Stimulated activated CD4-positive, alpha-beta T cell treated with anti-CD3 and anti-CD28 coated beads, TNF-alpha, amount 100 ng/mL, for 4 hours (primary cell): ENCODE measurements at places on chromosomes 5 and 9.

DNA sequence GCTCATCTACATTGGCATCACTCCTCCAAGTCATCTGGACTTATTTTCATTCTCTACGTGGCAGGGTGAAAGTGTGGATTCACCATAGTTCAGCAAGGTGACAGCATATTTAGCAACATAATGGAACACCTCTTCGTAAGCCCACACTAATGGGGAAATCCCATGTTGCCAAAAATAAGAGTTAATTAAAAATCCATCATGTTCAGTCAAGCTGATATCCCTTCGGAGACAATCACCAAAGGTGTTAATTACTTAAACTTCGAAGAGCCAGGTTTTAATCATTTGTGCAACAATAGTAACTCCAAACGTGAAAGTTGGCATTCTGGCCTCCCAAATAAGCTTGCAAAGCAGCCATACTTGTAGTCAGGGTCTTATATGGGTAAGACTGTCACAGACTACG is 242.9 kb downstream of the NSG2 start:
- no peak for DNase-seq

DNA sequence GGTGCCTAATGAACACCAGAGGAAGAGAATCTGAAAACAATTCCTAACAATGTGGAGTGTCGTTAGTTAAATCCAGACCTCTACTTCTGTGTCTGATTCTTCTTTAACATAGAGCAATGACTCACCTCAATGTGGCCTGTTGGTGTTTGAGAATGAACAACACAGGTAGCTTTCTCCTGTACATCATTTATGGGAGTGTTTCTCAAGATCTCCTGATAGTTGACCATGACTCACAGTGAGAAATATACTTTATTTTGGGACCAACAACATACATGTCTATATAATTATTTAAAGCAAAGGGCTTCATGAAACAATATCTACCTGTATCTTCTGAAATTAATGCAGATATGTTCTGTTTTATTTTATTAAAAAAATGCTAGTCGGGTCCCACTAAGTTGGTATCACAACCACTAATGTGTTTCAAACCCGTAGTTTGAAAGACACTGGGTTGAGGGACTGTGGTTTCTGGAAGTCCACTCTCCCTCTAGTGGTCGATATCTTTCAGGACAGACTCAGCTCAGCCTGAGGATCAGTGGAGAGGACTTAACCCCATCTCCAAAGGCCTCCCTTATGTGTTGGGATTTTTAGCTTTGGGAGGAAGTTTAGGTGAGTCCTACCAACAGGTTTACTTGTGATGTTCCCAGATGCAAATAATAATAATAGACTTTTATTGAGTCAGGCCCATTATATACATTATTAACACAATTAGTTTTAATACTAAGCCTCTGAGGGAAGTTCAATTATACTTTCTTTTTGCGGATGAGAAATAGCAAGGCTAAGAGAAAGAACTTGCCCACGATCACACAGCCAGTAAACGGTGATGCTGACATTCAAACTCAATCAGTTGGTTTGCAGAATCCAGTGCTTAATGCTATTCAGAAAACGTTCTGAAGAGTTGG is 70.0 kb upstream of the KLF9 start:
- DNase-seq: no peak

DNA sequence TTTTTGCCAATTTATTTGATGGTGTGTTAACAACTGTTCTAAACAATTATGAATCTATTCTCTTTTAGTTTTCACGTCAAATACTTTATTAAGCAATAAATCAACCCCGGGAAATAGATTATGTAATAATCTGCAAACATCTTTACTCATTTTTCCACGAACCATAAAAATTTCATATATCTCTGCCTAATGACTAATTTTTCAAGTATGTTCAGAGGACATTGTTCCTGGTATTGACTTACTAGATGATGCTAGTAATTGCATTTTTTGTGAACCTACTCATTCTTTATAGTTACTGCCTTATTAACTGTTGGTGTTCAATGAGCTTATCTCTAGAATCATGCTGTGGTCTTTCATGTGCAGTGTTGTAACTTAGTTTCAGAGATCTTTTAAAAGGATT is 41.0 kb upstream of the FBN2 start:
- no peak for DNase-seq

DNA sequence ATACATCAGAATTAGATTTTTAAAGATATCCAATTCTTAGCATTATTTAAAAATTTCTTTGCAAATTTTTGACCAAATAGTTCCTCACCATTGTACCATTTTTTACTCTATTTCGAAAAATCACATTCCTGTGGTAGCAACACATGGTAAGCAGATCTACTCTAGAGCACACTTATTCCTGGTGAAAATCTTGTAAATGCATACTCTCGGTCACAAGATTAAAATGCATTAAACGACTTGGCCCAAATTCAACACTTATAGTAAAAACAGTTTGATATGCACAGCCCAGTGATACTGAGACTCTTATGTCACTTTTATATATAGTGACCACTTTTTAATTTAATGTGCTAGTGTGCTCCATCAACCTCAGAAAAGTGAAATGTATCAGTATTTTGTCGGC is 208.8 kb upstream of the TARS1 start:
- DNase-seq: no peak

GRCh38 chr5:159017786-159018185 is 81.9 kb downstream of the EBF1 start:
- DNase-seq: no peak

DNA sequence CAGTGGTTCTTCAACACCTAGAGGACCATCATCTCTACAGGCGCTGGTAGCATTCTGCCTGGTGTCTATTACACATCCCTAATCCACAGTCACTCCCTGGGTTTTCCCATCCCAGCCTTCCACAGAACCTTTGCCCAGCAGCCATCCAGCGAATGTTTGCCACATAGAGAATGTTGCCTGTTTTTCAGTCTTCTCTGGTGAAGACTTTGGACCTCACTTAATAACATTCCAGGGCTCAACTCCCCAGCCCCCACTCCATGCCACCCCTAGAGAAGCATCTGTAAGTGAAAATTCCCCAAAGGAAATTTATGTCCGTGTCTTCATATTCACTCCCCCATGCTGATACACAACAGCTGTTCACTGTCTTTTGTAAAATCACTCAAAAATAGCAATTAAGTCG is 249.6 kb downstream of the AOPEP start:
- DNase-seq: no peak

- no peak for DNase-seq
Measured at GRCh38 chr9:121876255-121876654, 216.9 kb downstream of the TTLL11 start.

- DNase-seq: no peak
Measured at GRCh38 chr5:13921578-13921977, 22.9 kb downstream of the DNAH5 start.

DNA sequence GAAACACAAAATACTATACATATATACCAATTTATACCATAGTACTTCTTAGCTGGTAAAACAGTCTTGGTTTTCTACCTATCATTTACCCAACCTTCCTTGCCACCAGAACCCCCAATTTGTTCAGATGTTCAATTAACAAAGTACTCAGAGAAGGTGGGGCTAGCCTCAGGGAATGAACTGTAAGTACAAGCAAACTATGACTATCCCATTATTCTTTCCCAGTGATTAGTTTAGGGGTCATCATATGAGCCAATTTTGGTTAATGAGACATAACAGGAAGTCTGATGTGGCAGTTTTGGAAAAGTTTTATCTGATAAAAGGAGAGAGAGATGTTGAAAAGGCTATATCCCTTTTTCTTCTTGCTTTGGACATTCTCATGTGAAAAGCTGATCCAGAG is 125.8 kb downstream of the DTWD2 start:
- DNase-seq: no peak

DNA sequence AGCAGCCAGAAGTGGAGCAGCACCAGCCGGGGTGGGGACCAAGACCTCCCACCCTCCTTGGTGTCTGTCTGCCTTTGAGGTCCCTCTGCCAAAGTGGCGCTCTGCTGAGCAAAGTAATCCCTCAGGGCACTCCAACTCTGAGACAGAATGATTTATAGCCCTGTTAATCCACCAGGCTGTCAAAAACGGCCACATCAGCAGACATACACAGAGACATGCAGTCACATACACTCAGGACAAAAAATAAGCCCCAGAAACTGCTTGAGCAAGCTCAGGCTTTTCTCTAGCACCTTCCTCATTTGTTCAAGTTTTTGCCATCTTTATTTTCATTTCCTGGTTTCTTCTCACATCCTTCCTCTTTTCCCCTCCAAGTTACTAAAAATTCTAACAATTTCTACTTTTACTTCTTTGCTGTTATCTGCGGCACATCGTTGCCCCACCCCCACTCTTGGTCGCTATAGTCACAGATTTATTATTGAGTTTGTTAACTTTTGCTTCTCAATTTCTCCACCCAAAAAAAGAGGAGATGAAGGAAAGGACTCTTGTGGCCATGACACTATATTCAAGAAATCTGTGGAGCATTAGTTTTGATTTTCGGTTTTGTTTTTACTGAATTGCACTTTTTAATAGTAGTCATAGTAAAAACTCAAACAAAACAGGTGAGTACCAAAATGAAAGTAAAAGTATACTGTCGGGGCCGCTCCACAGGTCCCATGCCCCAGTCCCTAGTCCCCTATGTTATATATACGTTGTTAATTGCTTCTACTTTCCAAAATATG is 17.4 kb upstream of the ADRB2 start:
- no peak for DNase-seq

DNA sequence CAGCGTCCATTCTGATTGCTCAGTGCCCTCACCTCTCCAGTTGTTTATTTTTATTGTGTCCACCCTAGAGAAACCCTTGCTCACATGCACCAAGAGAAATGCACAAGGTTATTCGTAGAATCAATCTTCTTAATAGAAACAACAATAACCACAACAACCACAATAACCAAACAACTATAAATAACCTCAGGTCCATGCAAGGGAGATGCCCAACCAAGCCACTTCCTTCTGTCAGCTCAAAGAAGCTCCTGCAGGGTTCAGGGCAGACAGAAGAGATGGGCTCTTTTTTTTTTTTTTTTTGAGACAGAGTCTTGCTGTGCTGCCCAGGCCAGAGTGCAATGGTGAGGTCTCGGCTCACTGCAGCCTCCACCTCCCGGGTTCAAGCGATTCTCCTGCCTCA is 14.9 kb upstream of the TCOF1 start:
- no peak for DNase-seq

GRCh38 chr9:133184971-133185370 is 21.3 kb upstream of the GBGT1 start:
- DNase-seq: no peak

- DNase-seq: no peak
Measured at GRCh38 chr5:174188295-174188694, 142.8 kb downstream of the NSG2 start.

- DNase-seq: no peak
Measured at GRCh38 chr5:78972654-78973428, 12.3 kb downstream of the ARSB start.

- DNase-seq: no peak
Measured at GRCh38 chr5:150144246-150144801, 11.3 kb downstream of the PDGFRB start.

DNA sequence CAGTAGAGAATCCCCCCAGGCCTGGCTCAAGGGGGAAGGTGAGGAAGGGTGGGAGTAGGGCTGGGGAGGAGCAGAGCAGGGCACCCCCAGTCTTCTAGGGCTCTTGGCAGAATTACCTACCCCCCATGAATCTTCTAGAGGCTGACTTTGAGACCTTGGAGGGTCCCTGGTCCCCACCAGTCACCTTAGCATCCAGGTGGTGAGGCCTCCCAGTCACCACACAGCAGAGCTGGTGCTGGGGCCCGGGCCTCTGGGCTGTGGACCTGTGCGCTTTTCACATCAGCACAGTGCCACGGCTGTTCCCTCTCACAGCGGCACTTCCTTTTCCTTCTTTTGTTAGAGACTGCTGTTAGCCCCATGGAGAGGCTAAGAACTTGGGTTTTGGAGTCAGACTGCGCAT is 148.6 kb upstream of the PITX1 start:
- DNase-seq: no peak

DNA sequence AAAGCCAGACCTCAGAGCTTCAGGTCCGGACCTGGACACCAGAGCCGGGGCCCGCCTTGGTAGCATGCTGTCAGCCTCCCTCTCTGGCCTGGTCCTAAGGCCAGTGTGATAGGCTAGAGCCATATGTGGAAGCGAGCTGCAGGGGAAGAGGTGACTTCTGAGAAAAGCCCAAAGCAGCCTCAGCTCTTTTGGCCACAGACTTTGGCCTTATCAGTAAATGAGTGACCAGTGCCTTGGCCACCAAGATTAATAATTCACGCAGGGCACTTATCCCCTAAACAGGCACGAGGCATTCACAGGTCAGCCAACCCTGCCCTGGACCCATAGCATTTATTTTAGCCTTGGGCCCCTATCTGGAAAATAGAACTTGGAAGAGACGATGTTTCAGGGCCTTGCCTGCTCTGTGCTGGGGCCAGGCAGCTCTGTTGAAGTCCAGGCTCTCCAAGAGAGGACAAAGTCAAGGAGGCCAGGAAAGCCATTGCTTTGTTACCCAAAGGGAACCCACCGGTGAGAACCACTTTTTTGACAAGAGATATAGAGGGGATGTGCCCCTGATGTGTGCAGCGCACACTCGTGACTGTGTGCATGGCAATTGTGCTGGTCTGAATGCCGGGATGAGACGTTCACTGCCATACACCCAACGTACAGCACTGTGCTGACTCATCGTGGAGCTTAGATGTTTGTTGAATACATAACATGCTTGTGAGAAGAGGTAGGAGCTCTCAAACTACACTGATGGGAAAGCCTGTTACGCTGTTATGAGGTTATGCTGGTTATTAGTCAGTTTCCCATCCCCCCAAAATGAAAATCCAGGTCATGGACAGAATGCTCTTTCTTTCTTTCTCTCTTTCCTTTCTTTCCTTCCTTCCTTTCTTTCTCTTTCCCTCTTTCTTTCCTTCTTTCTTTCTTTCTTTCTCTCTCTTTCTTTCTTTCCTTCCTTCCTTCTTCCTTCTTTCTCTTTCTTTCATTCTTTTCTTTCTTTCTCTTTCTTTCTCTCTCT is 5.0 kb upstream of the SLC34A1 start:
- no peak for DNase-seq

DNA sequence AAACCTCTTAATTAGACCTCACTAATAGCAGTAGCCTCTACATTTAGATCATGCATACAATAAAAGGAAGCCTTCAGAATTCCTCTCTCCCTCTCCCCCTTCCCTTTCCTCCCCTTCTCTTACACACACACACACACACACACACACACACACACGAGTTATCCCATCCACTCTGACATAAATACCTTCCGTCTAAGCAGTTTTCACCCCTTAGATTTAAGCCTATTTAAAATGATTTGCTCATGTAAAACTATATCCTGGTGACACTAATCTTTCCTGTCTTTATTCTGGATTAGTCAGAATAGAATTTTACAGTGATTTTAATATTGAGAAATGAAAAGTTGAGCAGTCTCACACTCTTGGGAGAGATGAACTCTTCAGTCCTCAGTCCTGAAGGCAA is 35.0 kb downstream of the PRELID2 start:
- no peak for DNase-seq

- no peak for DNase-seq
Measured at GRCh38 chr5:131262953-131263541, 806 bp upstream of the CDC42SE2 start.
